ENCODE measurements at places on chromosomes 4 and X.

GRCh38 chrX:55919367-55920221 is 202.0 kb downstream of the RRAGB start:
- DNase-seq = no peak

DNA sequence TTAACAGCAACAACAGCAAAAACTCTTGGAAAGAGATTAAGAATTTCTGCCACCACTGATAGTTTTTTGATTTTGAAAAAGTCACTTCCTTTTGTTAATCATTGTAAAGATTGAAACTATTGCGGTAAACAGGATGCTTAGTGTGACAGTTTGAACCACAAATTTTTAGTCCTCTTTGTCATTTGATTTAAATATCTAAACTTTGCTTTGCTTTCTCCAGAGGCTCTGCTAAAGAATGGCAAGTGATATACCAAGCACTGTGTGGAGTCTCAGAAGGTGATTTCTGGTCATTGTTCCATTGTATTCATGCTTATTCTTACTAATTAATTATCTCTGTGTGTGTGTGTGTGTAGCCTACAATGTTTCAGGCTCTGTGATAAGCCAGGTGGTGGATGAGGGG is 155.6 kb downstream of the BMPR1B start:
- no peak for DNase-seq

DNA sequence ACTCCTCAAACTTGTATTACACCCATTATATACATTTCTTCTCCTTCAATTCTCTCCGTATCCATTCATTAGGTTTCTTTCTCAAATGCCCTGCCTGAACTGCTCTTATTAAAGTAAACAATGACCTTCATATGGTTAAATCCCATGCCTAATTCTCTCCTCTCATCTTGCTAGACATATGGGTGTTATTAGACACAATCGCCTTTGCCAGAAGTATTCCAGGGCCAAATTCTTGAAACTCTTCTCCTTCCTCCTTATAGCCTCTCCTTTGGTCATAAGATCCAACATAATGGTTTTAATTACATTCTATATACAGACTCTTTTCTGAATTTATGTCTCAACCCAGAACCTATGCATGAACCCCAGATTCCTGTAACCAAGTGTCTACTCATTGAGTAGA is 4.8 kb downstream of the ANXA10 start:
- DNase-seq = no peak

DNA sequence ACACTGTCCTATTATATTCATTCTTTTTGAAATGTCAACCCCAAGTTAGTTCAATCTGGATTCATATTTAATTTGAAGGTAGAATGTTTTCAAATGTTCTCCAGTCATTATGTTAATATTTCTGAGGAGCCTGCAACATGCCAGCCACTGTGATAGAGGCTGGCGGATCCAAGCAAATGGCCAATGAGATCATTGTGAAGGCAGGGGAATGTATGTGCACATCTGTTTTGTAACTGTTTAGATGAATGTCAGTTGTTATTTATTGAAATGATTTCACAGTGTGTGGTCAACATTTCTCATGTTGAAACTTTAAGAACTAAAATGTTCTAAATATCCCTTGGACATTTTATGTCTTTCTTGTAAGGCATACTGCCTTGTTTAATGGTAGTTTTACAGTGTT is 1.6 kb downstream of the CXCL1 start:
- no peak for DNase-seq

DNA sequence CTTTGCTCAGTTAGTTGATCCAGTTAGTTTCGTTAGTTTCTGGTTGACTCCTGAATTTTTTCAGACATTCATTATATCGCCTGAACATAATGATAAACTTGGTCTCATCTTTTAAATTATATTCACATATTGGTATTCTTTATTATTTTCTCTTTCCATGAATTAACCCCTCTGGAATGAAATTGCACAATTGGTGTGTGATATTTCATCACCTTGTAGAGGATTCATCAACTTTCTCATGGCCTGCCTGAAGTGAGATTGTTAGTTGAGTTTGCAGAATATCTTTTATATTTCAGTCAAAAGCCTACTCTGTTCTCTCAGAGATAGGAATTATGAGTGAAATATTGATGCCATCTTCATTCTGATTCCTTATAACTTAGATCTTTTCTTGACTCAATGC is 1160.6 kb upstream of the AGA start:
- no peak for DNase-seq

- no peak for DNase-seq
These were observed 111.8 kb upstream of the STIM2 start for GRCh38 chr4:26748811-26749210.

GRCh38 chr4:175639346-175639745 is 172.7 kb downstream of the GPM6A start:
- DNase-seq = no peak

Measured in dorsolateral prefrontal cortex (tissue), 122 donors.